ENCODE measurements at places on chromosomes 12 and 14.

DNA sequence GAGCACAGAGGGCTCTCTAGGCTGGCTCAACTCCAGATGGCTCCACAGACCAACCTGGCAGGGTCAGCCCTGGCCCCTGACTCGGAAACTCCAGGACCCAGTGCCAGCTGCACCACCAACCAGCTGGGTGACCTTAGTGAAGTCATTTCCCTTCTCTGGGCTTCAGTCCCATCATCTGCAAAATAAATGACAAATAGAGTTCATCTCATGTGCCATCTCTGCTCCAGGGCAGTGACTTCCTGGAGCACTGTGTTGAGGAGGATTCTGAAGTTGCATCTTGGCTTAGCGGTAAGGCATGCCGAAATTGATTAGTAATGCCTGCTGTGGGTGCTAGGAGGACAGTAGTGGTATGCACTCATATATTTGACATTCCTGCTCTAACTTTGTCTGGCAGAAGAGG, 31.5 kb downstream of the DTX1 start:
- DNase-seq, result no peak

GRCh38 chr12:54977857-54978256, 6.7 kb downstream of the TESPA1 start:
- DNase-seq, result no peak

DNA sequence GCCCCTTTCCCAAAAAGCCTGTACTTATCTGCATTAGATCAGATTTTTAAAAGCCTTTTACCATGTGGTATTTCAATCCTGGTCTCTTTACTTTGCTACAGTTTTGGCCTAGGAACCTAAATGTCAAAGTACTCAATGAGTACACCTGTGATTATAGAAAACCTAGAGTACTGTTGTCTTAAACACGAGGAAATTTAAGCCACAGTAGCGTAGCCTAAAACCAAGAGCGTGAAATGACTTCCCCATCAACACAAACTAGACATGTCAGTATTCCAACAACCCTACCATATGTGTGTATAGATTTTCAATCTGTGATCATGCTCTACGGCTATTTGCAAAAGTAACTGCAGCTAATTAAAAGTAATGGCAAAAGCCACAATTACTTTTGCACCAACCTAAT, 52.7 kb upstream of the OR5AU1 start:
- DNase-seq, result no peak

- DNase-seq, result peak; percentile 14
Observed at GRCh38 chr12:92927055-92927435, 2.0 kb downstream of the EEA1 start.

GRCh38 chr12:110780448-110780847, 37.8 kb upstream of the PPP1CC start:
- DNase-seq, result no peak

DNA sequence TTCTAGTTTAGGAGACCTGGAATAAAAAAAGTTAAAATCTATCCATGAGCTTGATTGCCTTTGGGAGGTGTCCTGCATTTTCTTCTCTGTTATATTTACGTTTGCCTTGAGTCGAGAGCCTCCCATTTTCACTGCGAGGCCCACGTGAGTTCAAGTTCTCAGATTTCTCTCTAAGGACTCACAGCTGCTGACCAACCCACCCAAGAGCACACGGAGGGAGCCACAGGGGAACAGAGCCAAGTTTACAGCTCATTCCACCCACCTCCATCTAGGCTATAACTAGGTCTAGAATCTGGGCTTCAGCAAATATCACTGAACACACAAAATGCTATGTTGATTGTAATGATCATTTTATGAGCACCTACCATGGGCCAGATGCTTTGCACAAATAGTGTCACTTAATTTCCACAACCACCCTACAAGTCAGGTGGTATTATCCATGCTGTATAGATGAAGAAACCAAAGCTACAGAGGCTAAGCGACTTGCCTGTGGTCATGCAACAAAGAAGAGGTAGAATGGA, 16.7 kb downstream of the ALDH1L2 start:
- no peak for DNase-seq

- peak; percentile 66 for DNase-seq
Observed at GRCh38 chr12:105983622-105984320, 155.0 kb downstream of the NUAK1 start.

- peak; percentile 76 for DNase-seq
Observed at GRCh38 chr14:96574633-96575632, 72.8 kb downstream of the PAPOLA start.

DNA sequence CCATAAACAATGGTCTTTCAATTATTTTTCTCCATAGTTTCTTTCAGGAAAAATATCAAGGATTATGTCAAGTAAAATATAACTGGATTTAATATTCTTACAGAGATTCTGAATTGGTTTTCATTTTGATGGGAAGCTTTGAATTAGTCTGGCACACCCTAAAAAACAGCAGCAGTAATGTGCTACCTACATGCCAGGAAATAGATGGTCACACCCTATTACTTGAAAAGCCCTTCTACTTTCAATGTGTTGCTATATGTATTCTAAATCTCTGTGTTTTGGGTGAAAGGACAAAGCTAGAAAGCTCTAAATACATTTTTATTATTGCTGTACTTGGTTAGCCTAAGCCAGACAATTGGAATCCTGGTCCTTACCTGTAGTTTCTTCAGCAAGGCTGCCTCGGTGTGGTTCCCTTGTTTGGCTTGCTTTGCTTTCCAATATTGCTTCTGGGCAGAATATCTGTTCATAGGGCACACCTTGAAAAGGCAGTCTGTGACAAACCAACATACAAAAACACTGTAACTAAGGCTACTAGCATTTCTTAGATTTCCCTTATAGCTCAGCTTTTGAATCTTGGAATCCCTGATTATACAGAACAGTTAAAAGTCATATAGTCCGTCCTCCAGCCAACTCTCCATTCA, 107.6 kb downstream of the ITPR2 start:
- DNase-seq, result no peak

GRCh38 chr12:3022961-3023360, 54.2 kb upstream of the TSPAN9 start:
- DNase-seq, result no peak

DNA sequence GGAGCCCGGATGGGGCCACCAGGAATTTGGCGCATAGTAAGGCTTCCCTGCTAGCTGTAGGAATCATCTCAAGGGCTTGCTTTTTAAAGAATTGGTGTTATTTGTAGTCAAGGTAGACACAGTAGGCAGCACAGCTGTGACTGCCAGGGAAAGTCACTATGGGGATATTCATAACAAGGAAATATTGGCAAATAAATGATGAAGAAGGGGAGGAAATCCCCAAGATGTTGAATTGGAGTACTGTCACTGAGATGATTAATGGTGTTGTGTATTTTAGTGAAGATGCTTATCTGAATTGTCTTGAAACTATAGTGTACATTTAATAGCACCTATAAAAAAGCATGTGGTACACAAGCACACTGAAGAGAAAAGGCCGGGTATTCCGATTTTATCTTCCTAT, 118.9 kb downstream of the NPAS3 start:
- no peak for DNase-seq
